ENCODE measurements at places on chromosomes 1 and 21.
A peak's percentile ranks its signal among the peaks of the same experiment; 100 is the strongest.

GRCh38 chr1:41484402-41485241 lies at the start of gene EDN2:
Gene EDN2 (minus strand): TSS chr1:41484683. CDS start chr1:41484601, 82 bp downstream.
- DNase-seq = no peak

- no peak for DNase-seq
Measured at GRCh38 chr1:215888159-215888558, 321.1 kb downstream of the KCTD3 start.

- DNase-seq = no peak
Measured at GRCh38 chr1:116726872-116727820, 27.1 kb upstream of the CD2 start.

GRCh38 chr1:88799491-88799890 lies 91.9 kb downstream of the GTF2B start:
- peak; percentile 24 for DNase-seq

GRCh38 chr1:4126731-4127591 lies 226.9 kb upstream of the C1orf174 start:
- no peak for DNase-seq

- no peak for DNase-seq
Measured at GRCh38 chr1:237140986-237141385, 99.0 kb downstream of the RYR2 start.

DNA sequence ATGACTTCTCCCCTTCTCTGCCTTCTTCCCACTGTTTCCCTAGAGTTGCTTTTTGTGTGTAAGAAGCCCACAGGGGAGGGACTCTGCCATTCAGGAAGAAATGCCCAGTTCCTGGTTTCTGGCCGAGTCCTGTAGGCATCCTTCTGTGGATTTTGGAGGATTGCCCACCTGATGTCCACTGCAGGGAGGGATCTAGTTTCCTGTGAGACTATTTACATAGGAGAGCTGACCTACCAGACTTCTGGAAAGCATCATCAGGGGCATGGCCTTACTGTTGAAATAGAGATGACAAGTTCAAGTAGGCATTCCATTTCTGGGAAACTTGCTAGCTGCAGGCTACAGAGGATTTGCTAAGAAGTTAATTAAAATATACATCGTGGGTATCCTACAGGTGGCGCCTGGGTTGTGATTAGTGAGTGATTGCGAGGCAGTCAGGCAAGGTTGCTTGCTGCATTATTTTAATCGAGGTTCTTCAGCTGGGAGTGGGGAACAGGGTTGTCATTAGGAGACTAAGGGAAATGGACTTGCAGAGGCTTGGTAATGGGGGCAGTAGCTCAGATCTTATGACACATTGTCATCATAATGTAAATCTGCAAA lies 148.7 kb downstream of the HHAT start:
- no peak for DNase-seq

DNA sequence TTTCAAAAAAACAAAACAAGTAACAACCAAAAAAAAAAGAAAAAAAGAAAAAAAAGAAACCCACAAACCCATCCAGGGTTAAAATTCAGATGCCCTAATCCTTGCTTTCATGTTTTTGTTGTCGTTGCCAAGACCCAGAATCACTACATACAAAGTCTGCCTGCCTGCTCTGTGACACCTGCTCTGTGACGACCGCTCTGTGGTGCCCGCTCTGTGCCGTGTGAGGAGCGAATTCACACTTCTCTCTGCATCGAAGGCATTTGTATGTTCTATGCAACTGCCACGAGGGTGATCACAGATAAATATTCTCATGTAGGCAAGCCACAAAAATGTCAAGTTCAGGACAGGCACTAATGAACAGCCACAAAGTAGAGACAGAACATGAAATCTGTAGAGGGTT lies 178.6 kb downstream of the SLC45A1 start:
- DNase-seq = no peak

- DNase-seq = no peak
Measured at GRCh38 chr1:62852253-62852652, 68.3 kb downstream of the ATG4C start.

- DNase-seq = no peak
Measured at GRCh38 chr1:67446893-67447292, 16.7 kb upstream of the SERBP1 start.

- DNase-seq = no peak
Measured at GRCh38 chr1:39146681-39147080, 57.8 kb upstream of the MACF1 start.

DNA sequence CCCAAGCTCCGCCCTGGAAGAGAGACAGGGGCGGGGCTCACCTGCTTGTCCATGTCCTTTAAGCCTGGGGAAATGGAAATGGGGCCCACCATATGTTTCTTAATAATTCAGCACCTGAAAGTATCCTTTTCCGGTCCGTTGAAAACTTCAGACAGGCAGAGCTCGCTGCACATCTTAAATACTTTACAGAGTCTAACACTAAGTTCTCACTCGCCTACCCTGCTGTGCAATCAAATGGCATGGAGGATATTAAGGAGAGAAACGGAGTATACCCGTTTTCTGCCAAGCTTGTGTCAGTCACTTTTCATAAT lies 467 bp upstream of the CC2D1B start:
- DNase-seq = no peak

Data from muscle of leg (tissue), 16 donors.